ENCODE measurements at places on chromosomes 3 and 15.

- DNase-seq = no peak
These were observed 1.6 kb downstream of the OXTR start for GRCh38 chr3:8767667-8768363.

- DNase-seq = no peak
These were observed 22.1 kb downstream of the SLC25A26 start for GRCh38 chr3:66242788-66243464.

DNA sequence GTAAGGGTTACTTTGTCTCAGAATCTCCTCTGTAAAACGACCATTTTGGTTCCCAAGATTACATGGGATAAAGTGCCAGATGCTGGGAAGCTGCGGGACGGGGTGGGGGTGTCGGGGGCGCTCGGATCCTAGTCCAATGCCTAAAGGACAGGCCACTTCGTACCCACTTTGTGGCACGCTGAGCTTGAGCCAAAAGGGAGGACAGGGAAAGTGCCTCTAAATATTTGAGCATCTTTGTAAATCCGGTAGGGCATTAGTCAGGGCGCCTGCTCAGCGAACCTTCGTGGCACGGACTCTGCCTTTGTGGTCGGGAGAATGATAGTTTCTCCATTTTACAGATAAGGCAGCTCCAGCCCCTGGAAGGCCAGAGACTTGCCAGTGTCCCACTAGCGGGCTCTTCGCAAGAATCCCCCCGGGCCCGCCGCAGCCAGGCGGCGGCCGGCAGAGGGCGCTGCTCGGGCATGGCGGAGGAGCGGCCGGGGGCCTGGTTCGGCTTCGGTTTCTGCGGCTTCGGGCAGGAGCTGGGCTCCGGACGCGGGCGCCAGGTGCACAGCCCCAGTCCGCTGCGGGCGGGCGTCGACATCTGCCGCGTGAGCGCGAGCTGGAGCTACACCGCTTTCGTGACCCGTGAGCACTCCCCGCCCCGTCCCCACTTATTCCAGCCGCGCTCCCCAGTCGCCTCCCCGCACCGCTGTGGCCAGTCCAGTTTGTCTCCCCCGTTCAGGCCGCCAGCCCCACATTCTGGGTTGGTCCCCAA lies 1.8 kb downstream of the RCCD1 start:
- DNase-seq = peak; percentile 52

- no peak for DNase-seq
These were observed 483.7 kb upstream of the DPH6 start for GRCh38 chr15:36029606-36030210.

GRCh38 chr3:73485877-73486330 lies 138.8 kb downstream of the PDZRN3 start:
- DNase-seq = no peak

- no peak for DNase-seq
These were observed 39.5 kb downstream of the ZNF710 start for GRCh38 chr15:90040618-90041017.

- DNase-seq = peak; percentile 3
These were observed 6.7 kb downstream of the NANOGP8 start for GRCh38 chr15:35078221-35078915.

- no peak for DNase-seq
These were observed 8.6 kb upstream of the CAPN7 start for GRCh38 chr3:15197340-15198029.

- no peak for DNase-seq
These were observed 99.6 kb upstream of the FRMD4B start for GRCh38 chr3:69485489-69485888.

All from stimulated activated CD4-positive, alpha-beta T cell treated with anti-CD3 and anti-CD28 coated beads, Interleukin-1b, Interleukin-23, amount 100 ng/mL, for 4 hours (primary cell).